Ovary (tissue), 10 donors: ENCODE measurements at places on chromosomes 3 and 15. TPM values are rescaled to one million over a fixed set of nuclear protein-coding genes. Genes with fewer than 3 reads are reported as not detected.
A peak's percentile ranks its signal among the peaks of the same experiment; 100 is the strongest.

DNA sequence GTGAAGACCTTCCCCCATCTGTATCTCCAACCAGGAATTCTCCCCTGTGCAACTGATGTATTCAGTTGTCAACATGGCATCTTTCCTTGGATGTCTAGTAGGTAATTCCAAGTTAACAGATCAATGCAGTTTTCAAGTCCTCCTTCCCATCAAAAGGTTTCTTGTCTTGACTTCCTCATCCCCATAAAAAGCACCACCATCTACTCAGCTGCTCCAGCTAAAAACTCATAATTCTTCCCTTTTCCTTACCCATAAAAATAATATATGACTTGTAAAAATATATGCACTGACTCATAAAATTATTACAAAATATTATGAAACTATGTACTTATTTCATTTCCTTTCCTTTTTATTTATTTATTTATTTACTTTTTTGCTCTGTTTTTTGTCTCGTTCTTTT, 5.0 kb upstream of the CAND2 start:
- no peak for DNase-seq

TERC gene
- not detected for polyA plus RNA-seq

RBPMS2 gene
- polyA plus RNA-seq = 6.0 TPM

DNA sequence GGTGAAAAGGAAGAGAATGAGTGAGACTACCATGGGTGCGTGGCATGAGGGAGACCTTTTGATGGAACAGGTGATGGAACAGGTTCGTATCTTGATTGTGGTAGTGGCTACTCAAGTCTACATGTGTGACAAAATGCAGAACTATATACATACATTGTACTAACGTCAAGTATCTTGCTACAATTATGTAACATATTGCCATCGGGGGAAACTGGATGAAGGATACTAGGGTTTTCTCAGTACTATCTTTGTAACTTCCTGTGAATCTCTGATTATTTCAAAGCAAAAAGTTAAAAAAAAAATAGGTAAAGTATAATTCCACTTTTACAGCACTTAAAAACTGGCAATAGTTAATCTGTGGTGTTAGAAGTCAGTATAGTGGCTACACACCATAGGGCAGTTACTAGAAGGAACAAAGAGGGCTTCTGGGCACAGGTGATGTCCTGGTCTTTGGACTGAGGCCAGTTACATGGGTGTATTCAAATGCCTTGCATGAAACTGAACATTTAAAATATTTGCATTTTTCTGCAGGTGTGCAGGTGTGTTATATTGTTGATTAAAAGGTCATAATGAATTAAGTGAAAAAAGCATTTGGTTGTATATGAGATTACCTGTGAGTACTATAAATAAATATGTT, 61.4 kb downstream of the LRRK1 start:
- no peak for DNase-seq

DNA sequence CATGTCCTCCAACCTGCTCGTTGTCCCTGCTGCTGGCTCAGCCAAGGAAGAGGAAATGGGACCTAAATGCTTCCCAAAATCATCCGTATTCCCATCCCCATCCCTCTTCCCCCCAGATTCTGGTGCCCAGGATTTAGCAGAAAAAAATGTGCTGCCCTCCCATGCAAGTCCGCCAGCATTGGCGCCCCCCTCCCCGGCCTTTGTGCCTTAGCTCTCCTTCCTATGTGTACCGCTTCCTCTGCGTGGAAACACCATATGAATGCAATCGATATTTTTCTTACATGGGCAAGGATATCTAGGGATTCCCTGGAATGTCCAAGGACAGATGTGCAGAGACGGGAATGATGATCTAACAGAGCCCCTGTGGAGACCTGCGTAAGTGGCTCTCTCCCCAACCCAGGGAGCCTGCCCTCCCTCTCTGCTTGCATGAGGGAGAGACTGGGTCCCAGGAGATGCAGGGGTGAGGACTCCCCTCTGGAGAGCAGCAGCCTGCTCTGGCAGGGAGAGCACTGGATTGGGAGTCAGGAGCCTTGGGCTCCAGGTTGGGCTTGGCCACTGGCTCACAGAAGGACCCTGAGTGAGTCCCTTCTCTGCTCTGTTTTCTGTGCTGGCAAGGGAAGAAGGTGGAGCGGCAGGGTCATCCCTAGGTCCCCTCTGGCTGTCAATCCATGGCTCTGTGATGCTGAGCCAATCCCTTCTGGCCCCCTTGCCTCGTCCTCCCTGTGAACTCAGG, 227.2 kb downstream of the XXYLT1 start:
- DNase-seq = no peak

JMJD7 gene
- 11.4 TPM for polyA plus RNA-seq

DNA sequence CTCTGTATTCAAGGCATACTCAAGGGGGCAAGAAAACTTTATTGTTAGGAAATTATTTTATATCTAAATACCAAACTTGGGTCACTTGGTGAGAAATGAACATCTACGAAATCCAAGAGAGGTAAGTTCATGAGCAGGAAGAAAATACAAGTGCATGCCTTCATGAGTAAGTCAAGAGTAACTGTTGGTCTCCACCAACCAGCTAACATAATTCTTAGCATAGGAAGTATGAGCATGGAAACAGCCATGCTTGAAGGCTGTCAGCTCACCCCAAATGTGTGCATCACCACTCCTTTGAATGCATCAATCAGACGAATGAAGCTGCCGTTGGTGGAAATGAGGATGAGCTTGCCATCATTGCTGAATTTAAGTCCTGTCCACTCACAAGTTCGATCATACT, 13.9 kb downstream of the PPM1M start:
- no peak for DNase-seq

BUB1B gene
- 1.0 TPM for polyA plus RNA-seq

GRAMD1C gene
- polyA plus RNA-seq = 1.9 TPM

PLA2G4E gene
- polyA plus RNA-seq = 0.02 TPM

ANKRD63 gene
- polyA plus RNA-seq = not detected

GRCh38 chr3:183073839-183074238, 25.5 kb downstream of the MCCC1 start:
- DNase-seq = no peak

- DNase-seq = no peak
Measured at GRCh38 chr15:40832903-40833302, 4.4 kb upstream of the PPP1R14D start.

- DNase-seq = no peak
Measured at GRCh38 chr3:171806200-171807128, 3.8 kb downstream of the PLD1 start.

DNA sequence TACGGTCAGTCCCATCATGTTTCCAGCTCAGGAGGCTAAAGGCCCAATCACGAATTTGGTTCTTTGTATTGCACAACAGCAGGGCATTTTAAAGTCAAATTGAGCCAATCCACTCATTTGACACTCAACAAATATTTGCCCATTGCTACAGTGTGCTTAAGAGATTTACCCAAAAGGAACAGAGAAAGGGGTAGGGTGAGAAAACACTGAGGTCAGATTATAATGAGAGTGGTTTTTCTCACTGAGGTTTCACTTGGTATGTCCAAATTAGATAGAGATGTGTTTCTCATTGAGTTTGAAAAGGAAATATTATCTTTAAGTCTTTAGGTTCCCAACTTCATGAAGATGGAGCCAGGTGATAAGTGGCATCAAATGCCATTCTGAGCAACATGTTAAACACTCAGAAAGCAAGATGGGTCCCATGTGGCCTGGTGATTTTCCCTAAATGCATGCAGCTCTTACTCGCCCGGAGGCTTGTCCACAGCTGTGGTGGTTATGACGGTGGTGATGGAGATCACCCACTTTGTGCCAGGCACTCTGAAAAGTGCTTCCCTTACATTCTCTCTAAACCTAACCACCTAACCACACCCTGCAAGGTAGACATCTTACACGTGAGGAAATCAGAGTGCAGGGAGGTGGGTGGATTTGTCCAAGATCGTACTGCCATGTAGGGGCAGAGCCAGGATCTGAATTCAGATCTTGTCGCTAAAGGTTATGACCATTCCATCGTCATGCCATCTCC, 31.2 kb upstream of the USP3 start:
- no peak for DNase-seq

GRCh38 chr3:194224471-194225417, 88.8 kb downstream of the HES1 start:
- DNase-seq = no peak

DNA sequence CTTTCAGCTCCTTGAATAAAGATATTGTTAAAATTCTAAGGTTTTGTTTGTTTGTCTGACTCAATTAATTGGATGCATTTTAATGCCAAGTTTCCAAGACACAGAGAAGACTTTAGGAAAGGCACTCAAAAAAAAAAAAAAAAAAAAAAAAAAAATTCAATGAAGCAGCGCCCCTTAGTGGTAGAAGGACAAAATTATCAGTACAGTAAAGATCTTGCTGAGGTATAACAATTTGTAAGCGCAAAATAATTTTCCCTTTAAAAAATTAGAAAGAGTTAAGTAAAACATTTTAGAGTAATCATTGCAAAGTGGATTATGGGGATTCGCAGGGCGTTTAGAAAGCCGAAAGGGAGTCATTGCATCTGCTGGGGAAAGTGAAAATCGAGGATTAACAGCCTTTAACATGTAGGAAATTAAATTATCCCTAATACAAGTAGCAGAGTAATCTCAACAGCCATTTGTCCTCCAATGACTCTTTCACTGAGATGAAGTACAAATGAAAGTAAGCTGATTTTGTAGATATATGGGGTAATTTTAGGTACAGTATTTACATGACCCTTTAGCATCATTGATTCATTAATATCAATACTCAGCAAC, 5.8 kb upstream of the DIS3L start:
- DNase-seq = no peak

HGD gene
- 0.28 TPM for polyA plus RNA-seq

GRCh38 chr3:61452535-61453090, 108.8 kb upstream of the PTPRG start:
- no peak for DNase-seq

GRCh38 chr3:158789592-158789991, 12.3 kb upstream of the MFSD1 start:
- DNase-seq = no peak

GRCh38 chr15:85950101-85950500, 129.6 kb upstream of the AGBL1 start:
- no peak for DNase-seq

- peak; percentile 16 for DNase-seq
Measured at GRCh38 chr3:194283221-194284006, 67.7 kb downstream of the CPN2 start.

GRCh38 chr15:81303244-81304225, 20.4 kb downstream of the STARD5 start:
- no peak for DNase-seq

GOLGA6L7 gene
- not detected for polyA plus RNA-seq

OR5K2 gene
- polyA plus RNA-seq = not detected

- no peak for DNase-seq
Measured at GRCh38 chr3:89955156-89955555, 847.7 kb downstream of the EPHA3 start.

RAB6B gene
- polyA plus RNA-seq = 9.1 TPM
